ENCODE measurements at places on chromosomes 12 and 14.
A peak's percentile ranks its signal among the peaks of the same experiment; 100 is the strongest.

- no peak for DNase-seq
These were observed 193.9 kb downstream of the FUT8 start for GRCh38 chr14:65606460-65606859.

DNA sequence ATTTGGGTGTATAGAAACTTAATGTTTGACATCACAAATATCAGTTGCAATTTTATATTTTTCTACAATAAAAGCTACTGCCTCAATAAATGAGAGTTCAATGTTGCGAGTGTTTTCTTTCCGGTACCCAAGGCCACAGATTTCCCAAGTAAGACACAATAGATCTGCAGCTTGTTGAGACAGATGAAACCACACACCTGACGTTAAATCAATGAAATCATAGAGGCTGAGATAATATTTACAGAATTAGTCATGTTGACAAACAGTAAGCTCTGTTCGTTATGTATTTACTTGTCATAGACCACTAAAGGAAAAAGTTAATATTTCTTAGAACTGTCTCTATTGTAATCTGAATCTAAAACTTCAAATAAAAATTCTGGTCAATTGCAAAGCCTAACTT is 49.2 kb upstream of the PTHLH start:
- no peak for DNase-seq

- no peak for DNase-seq
These were observed 56.0 kb downstream of the PTPRB start for GRCh38 chr12:70581208-70581607.

- DNase-seq, result no peak
These were observed 43.8 kb upstream of the PRIMA1 start for GRCh38 chr14:93832081-93832480.

- no peak for DNase-seq
These were observed 65.9 kb downstream of the RNFT2 start for GRCh38 chr12:116804051-116804450.

DNA sequence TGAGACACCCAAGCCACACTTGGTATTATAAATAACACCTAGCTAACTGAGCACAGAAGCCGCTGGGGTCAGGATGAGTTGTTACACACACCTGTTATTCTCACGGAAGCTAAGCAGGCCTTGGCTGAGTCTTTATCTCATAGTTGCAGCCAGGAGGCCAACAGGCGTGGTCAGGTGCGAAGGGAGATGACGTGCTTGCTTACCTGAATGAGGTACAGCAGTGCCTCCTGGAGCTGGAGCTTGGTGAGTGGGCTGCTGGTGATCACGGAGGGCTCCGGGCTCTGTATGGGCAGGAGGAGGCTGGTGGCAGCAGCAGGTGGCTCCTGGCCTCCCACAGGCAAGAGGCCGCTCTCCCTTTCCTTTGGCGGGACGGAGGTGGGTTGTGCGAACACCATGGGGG is 30.4 kb upstream of the CACNA2D4 start:
- DNase-seq, result no peak

- DNase-seq, result peak; percentile 62
These were observed 65.9 kb downstream of the DDX51 start for GRCh38 chr12:132078190-132078589.

GRCh38 chr14:34548472-34548981 is 9.0 kb upstream of the EAPP start:
- no peak for DNase-seq

DNA sequence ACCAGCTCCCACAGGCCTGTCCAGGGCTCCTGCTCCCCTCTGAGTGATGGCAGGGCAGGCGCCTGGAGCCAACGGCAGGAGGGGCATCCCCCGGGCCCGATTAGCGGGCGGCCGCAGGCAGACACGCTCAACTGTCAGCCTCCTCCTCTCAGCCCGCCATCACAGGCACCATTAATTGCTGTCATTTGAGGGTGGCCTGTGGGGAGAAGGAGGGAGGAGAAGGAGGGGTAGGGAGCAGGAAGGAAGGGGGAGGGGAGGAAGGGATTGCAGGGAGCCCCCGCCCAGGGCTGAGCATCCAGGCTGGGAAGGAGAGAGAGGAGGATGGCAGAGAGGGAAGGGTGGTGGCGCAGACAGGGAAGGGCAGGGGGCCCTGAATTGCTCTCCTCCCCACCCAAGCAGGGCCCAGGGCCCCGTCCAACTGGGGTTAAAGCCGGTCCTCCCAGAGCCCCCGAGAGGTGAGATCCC is 36.1 kb downstream of the NCOR2 start:
- DNase-seq, result no peak

DNA sequence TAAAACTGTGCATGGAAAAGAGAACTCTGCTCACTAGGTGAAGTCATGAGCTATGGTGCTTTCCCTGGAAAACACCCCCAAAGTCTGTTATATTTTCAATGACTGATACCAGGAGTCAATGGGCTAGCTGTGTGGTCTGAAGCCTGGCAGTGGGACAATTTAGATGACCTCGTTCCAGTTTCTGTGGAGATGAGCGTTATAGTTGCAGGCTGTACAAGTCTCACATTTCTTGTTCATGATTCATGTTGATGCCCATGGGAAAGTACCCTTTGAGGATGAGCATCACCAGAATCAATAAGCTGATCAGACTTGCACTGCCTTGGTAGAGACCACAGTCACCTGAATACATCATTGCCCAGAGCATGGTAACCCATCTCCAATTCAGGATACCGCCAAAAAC is 70.7 kb downstream of the NOVA1 start:
- DNase-seq, result no peak

DNA sequence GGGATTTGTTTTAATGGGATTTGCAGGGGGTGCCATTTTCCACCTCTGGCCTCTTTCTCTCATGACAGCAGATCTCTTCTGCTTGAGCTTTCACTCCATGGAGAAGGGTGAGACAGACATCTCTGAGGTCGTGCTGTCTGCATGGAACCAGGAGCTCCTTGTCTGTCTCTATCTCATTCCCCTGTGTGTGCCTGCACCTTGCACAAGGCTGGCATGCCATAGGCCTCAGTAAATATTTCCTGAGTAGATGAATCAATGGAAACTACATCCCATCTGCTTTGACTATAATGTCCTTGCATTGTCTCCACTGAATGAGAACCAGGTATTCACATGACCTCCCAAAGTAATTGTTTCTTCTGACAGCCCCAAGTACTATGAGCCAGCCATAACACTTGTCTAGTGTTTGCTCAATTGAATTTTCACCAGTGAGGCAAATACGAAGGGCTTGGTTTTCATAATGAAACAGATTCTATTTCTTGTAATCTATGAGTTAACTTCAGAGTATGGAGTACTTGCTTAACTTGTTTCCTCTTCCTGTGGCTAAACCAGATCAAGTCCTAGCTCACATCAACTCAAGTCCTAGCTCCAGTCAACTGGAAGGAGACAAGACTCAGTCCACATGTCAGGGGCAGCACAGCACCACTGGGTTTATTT is 32.3 kb downstream of the KCNK13 start:
- DNase-seq, result no peak

- no peak for DNase-seq
These were observed 50.1 kb downstream of the LRCOL1 start for GRCh38 chr12:132560364-132560613.

- no peak for DNase-seq
These were observed 3.6 kb downstream of the YBX3 start for GRCh38 chr12:10719482-10719881.

GRCh38 chr12:12870465-12870864 is 20.9 kb upstream of the GPRC5A start:
- peak; percentile 98 for DNase-seq

GRCh38 chr12:132422040-132422380 is 67.9 kb upstream of the FBRSL1 start:
- DNase-seq, result no peak

DNA sequence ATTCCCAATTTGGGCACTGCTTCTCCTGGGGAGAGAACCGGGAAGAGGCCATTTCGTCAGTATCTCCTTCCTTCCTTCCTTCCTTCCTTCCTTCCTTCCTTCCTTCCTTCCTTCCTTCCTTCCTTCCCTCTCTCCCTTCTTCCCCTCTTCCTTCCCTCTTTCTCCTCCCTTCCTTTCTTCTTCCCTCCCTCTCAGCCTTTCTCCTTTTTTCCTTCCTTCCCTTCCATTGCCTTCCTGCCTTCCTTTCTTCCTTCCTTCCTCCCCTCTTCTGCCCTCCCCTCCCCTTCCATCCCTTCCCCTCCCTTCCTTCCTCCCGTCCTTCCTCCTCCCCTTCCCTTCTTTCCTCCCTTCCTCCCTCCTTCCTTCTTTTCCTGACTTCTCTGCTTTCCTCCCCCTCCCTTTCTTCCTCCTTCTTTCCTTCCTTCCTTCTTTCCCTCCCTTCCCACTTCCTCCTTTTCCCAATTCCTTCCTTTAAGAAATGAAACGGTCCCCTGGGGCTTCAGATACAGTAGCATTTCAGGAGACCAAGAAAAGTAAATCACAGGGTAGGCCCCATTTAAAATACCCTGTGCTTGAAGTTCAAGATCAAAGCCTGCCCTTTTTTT is 71.8 kb downstream of the ACACB start:
- DNase-seq, result no peak

GRCh38 chr12:24701343-24701742 is 247.6 kb downstream of the BCAT1 start:
- no peak for DNase-seq

GRCh38 chr12:2794191-2794735 is 507 bp upstream of the FKBP4 start:
- no peak for DNase-seq

DNA sequence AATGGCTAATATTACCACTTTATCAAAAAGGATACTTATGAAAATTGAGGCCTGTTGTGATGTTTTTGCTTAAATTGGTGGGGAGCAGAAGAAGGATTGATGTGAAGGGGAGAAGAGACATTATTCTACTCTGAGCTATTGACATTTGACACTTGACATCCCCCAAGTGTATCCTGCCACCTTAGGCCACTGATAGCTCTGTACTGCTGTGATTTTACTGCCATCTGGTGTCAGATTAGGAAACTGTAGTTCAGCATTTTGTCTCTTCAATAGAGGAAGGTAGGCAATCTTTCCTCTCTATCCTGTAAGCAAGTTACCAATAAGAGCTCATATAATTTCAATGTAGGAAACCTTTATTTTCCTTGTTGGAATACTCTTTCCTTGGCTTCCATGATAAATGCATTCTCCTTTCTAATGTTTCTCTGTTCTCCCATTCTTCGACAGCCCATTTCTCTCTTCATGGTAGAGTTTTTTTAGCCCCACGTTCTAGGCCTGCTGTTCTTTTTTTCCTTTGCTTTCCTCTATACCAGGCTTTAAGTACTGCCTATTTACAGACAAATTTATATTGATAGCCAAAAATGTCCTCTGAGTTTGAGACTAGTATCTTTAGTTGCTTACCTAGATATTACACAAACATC is 46.3 kb downstream of the PPHLN1 start:
- peak; percentile 12 for DNase-seq

DNA sequence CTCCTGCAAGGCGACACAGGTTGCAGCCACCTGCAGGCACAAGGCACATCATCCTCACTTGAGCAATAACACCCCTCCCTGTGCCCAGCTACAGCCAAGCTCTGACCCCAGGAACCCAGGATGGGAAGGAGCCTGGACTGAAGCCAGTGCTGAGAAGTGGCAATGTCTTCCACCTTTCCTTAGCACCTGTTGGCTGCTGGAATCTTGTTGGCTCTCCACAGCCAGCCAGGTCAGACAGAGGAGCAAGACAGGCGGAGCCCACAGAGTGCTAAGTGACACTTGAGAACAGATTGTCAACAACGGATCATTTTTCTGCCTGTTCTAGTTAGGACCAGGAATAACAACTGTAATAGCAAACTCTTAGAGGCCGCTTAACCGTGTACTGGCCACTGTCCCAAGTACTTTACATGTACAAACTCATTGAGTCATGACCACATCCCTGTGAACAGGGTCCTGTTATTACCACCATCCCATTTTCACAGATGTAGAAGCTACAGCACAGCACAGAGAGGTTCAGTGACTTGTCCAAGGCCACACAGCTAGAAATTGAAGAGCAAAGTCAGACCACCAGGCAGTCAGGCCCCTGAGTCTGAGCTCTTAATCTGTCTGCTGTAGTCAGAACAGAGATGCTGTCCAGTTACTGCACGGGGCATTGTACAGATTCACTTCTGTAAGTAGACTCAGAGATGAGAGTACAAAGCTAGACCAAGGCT is 45.6 kb downstream of the RNFT2 start:
- no peak for DNase-seq

- no peak for DNase-seq
These were observed 9.7 kb downstream of the DNM1L start for GRCh38 chr12:32688786-32689185.

DNA sequence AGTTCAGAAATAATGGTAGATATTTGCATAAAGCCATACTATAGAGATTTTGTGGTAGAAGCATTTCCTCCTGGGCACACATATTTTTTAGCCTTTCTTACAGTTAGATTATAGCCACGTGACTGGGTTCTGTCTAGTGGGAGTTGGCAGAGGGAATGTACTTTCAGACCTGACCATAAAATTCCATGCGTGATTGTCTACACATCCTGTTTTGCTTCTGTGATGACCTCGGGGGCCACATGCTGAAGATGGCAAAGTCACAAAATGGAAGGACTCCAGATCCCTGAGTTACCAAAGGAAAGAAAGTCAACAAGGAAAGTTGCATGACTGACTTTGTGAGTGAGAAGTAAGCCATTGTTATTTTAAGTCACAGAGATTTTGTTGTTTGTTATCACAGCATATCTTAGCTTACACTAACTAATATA is 14.6 kb upstream of the MIA2 start:
- DNase-seq, result no peak

- DNase-seq, result no peak
These were observed 43.1 kb upstream of the GPHB5 start for GRCh38 chr14:63361790-63362189.

GRCh38 chr14:89675590-89675989 is 258.6 kb upstream of the FOXN3 start:
- DNase-seq, result no peak

GRCh38 chr12:54390176-54390667 is 5.7 kb upstream of the ZNF385A start:
- DNase-seq, result no peak

DNA sequence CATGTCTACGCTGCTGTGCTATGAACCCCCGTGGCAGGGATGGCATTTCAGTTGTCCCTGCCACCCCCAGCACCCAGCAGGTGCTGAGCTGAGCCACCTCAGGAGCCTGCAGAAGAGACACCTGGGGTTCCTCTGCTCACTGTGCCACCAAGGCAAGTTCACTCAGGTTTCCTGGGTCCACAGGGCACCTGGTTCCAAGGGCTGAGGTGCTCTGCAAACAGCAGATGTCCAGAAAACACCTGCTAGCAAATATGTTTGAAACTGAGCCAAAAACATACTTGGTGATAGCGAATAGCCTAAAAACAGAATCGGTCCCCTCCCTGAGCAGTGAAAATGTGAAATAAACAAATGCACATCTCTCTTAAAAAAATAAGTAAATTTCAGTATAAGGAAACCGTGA is 35.6 kb upstream of the GPR68 start:
- DNase-seq, result no peak

GRCh38 chr12:96093543-96094196 is 58.3 kb upstream of the LTA4H start:
- DNase-seq, result no peak

DNA sequence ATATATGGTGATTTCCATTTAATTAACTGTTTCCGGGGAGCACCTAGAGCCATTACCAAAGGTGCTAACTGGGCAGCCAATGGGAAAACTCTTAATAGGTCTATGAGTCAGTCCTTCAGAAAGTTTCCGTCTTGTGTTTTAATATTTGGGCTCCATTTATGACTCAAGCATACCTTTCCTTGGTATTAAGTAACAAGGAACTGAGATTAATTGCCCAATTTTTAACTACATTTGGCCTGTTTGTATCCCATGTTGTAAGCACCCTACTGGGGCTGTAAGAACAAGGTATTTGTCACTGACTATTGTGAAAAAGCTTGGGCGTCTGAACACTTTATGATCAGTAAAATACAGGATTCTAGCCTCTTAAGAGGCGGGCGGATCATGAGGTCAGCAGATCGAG is 62.8 kb upstream of the FOXN3 start:
- no peak for DNase-seq
